ENCODE measurements at places on chromosomes 2 and 18. TPM values are rescaled to one million over a fixed set of nuclear protein-coding genes. Genes with fewer than 3 reads are reported as not detected.

Gene LYPD1
- 0.22 TPM for total RNA-seq

Gene PREPL
- total RNA-seq, result 64.0 TPM

Gene SP140
- 2.6 TPM for total RNA-seq

Gene FAM168B
- 130 TPM for total RNA-seq

Gene ABCG8
- total RNA-seq, result not detected

Gene UGT1A10
- total RNA-seq, result not detected

Gene RBM45
- 26.7 TPM for total RNA-seq
